ENCODE measurements at places on chromosomes 1 and 21.

GRCh38 chr1:25568090-25568833 is 24.9 kb downstream of the LDLRAP1 start:
- no peak for DNase-seq

GRCh38 chr1:172944931-172945330 is 105.8 kb downstream of the TNFSF18 start:
- DNase-seq: no peak

- DNase-seq: no peak
Measured at GRCh38 chr1:203083463-203083921, 2.3 kb downstream of the MYOG start.

- no peak for DNase-seq
Measured at GRCh38 chr1:30418061-30418938, 305.1 kb downstream of the MATN1 start.

- DNase-seq: no peak
Measured at GRCh38 chr1:164064501-164064900, 494.5 kb upstream of the PBX1 start.

GRCh38 chr1:13582713-13583443 is 754 bp upstream of the PDPN start:
- DNase-seq: no peak

DNA sequence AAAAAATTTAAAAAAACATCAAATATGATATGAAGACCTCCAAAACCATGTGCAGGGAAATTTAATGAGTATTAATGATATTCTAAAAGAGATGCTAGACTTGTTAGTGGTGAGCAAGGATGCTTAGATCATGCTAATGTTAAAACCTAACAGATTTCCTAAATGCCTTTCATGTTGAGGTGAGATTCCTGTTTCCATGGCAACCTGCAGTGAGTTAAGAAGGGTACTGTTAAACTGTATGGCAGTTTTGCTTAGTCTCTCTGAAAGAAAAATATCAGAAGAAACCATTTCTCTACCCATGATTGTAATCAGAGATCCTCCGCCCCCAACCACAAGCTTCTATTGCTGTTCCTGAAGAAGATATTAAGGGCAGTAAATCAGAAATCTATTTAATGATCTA is 321.6 kb upstream of the LRRC7 start:
- no peak for DNase-seq

GRCh38 chr1:43329995-43330751 is 7.4 kb upstream of the MPL start:
- DNase-seq: peak; percentile 44

DNA sequence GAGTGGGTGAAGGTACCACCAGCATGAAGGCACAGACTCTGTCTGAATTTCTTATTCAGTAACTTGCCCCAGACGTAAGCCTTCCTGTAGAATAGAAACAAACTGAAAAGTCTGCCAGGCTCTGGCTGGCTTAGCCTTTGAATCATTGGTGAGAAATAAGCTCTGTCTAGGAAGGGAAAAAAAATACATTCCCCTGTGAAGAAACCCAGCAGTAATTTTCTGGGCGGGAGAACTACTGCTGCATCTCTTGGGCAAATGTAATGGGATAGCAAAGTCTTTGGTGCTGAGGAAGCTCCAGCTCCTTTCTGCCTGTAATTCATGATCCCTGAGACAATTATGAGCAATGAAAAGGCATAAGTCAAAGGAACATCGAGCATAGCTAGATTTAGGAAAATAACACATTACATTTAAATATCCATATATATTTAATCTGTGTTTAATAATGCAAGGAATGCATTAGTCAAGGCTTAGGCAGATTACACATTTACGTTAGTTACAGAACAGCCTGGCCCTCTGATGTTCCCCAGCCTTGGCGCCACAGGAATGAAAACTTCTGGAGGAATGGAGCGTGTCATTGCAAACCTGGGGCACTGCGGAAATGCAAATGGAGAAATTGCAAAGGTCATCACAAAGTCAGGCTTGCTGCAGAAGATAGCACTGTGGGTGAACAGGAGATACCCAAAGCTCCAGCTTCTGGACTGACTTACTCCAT is 216.3 kb upstream of the CAMK1G start:
- DNase-seq: no peak

- no peak for DNase-seq
Measured at GRCh38 chr1:3599286-3599811, 12.0 kb downstream of the MEGF6 start.

DNA sequence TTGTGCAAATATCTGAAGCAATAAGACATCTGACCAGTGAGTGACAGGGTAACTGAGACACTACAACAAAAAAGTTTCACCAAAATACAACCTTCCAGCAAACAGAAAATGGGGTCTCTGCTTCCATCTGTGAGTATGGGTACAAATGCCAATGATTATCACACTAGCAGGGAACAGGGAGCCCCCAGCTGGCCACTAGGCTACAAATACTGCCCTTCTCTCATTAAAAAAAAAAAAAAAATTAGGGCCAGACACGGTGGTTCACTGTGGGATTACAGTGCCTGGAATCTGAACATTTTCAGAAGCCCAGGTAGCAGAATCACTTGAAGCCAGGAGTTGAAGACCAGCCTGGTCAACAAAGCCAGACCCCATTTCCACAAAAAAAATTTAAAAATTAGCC is 48.4 kb upstream of the EDARADD start:
- DNase-seq: no peak

Measured in stimulated activated CD4-positive, alpha-beta T cell treated with anti-CD3 and anti-CD28 coated beads, Interleukin-1b, Interleukin-23, amount 100 ng/mL, for 24 hours (primary cell).